T-cell (primary cell): ENCODE measurements at places on chromosomes 16 and 17. TPM values are rescaled to one million over a fixed set of nuclear protein-coding genes. Genes with fewer than 3 reads are reported as not detected.

The SLC16A6 gene
- total RNA-seq = 10.5 TPM

The CPNE7 gene
- 5.1 TPM for total RNA-seq

The VTN gene
- 1.9 TPM for total RNA-seq

The CLEC10A gene
- total RNA-seq = not detected

The PITPNC1 gene
- 132 TPM for total RNA-seq

The SCARF1 gene
- total RNA-seq = 1.5 TPM

The KRT12 gene
- total RNA-seq = not detected

The MYH2 gene
- total RNA-seq = not detected

The RRAD gene
- total RNA-seq = 0.28 TPM

The CACNG3 gene
- total RNA-seq = not detected

The CDK3 gene
- 9.0 TPM for total RNA-seq

The HASPIN gene
- 1.0 TPM for total RNA-seq

The CASKIN1 gene
- total RNA-seq = 0.47 TPM

The CCL16 gene
- total RNA-seq = not detected

The ABCA9 gene
- not detected for total RNA-seq

The CD300LB gene
- total RNA-seq = not detected

The MT1A gene
- total RNA-seq = not detected

The PLA2G10 gene
- not detected for total RNA-seq

The DPEP3 gene
- 1.5 TPM for total RNA-seq

The ATP2C2 gene
- total RNA-seq = not detected

The CCL8 gene
- total RNA-seq = not detected

The KRT27 gene
- total RNA-seq = not detected

The CDH11 gene
- not detected for total RNA-seq

The KSR1 gene
- 27.6 TPM for total RNA-seq

The KIF2B gene
- not detected for total RNA-seq

The TBX2 gene
- total RNA-seq = 0.26 TPM

The YBX2 gene
- total RNA-seq = 0.50 TPM

The STX1B gene
- 3.6 TPM for total RNA-seq

The KRT16 gene
- not detected for total RNA-seq

The ZMYND15 gene
- total RNA-seq = 1.4 TPM

The TMEM204 gene
- 38.0 TPM for total RNA-seq

The KIF18B gene
- total RNA-seq = 0.62 TPM

The AATK gene
- total RNA-seq = 0.72 TPM

The C17orf67 gene
- total RNA-seq = 8.6 TPM

The MFAP4 gene
- not detected for total RNA-seq

The SHBG gene
- total RNA-seq = not detected

The GAST gene
- not detected for total RNA-seq
